Coronary artery (tissue), 2 donors: ENCODE measurements at places on chromosomes 13 and 19.

DNA sequence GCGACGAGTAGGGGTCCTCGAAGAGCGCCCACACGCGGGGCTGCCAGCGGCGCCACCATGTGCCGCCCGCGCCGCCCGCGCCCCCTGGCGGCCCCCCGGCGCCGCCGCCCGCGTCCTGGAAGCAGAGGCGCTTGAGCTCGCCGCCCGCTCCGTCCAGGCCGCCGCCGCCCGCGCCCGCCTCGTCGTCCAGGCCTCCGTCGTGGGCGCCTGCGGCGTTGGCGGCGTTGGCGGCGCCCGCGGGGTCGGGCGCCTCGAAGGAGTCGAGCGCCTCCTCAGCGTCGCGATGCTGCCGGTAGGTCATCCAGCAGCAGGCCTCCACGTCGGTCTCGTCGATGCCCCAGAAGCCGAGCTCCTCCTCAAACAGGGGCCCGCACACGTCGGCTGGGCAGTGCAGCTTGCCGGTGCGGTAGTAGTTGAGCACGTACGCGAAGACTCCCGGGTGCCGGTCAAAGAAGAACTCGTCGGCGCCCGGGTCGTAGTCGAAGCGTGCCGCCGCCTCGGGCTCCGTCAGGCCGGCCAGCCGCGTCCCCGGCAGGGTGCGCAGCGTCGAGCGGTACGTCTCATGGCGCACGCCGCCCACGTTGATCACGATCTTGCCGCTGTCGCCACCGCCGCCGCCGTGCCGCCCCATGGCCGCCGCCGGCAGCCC lies 829 bp downstream of the KCNC3 start:
- no peak for DNase-seq

- no peak for DNase-seq
Measured at GRCh38 chr13:60482012-60482411, 85.0 kb downstream of the TDRD3 start.

- DNase-seq: no peak
Measured at GRCh38 chr13:114110091-114110829, 22.2 kb downstream of the RASA3 start.

GRCh38 chr19:32450217-32450616 lies 44.6 kb downstream of the DPY19L3 start:
- DNase-seq: no peak

GRCh38 chr19:46759817-46760333 lies 13.6 kb upstream of the STRN4 start:
- no peak for DNase-seq

DNA sequence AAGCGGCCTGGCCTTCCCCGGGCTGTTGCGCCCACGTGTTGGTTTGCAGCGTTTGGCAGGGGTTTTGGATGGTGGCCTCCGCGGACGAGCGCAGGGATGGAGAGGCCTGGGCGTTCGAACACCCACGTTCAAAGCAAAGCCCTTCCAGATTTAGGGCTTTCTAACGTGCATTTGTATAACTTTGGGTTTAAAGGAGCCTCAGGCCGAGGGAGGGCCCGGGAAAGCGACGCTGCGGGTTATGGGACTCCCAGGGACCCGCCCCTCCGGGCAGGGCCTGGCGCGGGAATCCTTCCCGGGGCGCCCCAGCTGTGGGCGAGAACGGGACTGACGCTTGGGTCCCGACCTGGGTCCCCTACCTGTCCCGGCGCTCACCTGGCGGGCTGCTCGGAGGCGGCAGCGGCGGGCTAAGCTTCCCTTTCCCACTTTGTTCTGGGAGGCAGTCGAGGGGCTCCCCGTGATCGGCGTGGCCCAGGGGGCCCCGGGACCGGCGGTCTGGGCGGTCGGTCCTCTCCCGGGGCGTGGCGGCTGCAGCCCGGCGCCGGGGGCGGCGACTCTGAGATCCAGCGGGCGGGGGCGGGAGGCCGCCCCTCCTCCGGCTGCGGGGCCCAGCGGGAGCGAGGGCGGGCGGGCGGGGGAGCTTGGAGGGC lies at the start of gene FBXO17:
Gene FBXO17 (minus strand): TSS at position 529 of the 647 bp plus-strand sequence. CDS start 25,423 bp downstream, outside the sequence.
- DNase-seq: peak; percentile 75

GRCh38 chr19:55453511-55454260 lies 7.8 kb downstream of the ISOC2 start:
- DNase-seq: no peak

- peak; percentile 85 for DNase-seq
Measured at GRCh38 chr13:98482476-98483444, 94.1 kb downstream of the STK24 start.

- no peak for DNase-seq
Measured at GRCh38 chr13:76971215-76971614, 20.7 kb upstream of the CLN5 start.

DNA sequence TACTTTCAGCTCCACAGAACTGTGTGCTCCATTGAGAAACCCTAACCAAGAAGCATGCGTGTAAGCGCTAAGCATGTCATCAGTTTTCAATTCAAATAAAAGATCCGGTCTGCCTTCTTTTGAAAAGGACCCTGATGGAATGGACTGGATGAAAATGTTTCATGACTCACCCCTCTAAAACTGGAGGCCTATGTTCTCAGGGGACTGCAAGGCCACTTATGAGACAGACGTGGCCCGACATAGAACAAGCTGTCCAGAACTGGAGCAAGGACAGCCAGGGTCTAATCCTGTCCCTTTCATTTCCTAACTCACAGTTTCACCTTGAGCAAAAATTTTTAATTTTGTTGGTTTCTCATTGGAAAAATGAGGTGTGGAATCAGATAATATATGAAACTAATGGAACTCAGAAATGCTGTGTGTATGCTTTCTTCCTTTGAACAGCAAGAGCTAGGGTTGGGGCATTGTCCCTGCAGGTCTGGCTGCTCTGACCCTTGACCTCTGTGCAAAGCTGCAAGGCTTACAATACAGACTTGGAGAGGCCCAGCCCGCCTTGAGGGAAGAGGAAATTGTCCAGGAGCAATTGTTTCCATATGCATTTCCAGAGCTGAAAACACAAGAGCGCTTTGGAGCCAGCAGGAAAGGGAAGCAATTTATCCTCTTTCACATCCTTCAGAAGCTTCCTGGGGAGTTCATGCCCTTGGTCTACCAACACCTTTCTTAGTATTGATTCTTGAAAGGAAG lies 553.4 kb upstream of the KLF12 start:
- no peak for DNase-seq

GRCh38 chr19:6632002-6632621 lies 37.8 kb downstream of the TNFSF14 start:
- no peak for DNase-seq
